ENCODE measurements at places on chromosomes 5 and 9. TPM values are rescaled to one million over a fixed set of nuclear protein-coding genes. Genes with fewer than 3 reads are reported as not detected.
A peak's percentile ranks its signal among the peaks of the same experiment; 100 is the strongest.

The GLDC gene
- 1.4 TPM for total RNA-seq

DNA sequence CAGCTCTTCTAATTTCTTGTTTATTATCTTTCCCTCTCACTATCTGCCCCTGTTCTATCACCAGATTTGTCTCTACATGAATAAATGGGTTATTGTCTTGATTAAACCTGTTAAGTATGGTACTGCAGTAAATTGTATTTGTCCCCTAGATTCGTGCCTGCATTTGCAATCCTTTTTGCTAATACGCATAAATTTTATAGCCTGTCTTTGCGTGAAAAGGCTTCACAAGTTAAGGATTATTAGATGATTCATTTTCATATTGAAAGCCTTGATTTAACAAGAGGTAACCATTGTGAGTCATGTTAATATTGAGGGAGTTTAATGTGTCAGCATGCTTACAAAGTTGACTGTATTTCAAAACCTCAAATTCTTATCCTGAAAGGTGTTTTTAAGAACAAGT is 204.6 kb downstream of the PCSK1 start:
- DNase-seq, result no peak

The CEP78 gene
- 12.0 TPM for total RNA-seq

DNA sequence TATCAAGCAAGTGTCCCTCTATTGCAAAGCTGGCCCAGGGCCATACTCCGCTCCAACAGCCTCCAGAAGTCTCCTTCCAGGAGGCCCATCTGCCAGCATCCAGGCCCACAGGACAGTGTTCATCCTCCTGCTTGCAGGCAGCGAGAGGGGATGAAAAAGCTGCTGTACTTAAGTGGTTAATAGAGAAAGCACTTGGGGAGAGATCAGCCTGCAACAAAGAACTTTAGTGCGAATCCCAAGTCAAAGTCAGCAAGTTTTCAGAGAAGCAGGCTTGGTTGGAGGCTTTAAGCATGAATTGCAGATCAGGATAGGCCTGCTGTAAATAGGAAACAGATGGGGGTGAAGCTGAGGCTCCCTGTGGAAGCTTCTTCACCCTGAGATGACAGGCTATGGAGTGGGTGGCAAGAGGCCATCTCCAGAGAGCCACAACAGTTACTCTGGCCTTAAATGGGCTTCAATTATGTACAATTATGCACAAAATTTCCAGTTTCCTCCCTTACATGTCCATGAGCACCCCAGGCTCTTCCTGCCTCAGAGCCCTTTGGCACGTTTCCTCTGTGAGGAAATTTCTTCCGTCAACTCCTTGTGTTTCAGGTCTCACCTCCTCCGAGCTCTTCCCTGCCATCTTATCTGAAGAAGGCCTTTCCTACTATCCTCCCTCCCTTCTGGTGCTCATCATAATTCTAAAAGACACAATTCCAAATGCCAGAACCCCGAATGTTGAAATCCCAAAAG is 98.0 kb upstream of the NR3C1 start:
- DNase-seq, result no peak

The NIPAL4 gene
- 0.06 TPM for total RNA-seq

The SPAAR gene
- total RNA-seq, result 3.3 TPM

GRCh38 chr9:136791516-136792276 is 552 bp downstream of the TMEM141 start:
- peak; percentile 81 for DNase-seq

The TXN gene
- total RNA-seq, result 27.2 TPM

- DNase-seq, result no peak
Measured at GRCh38 chr5:78601559-78602314, 46.8 kb downstream of the LHFPL2 start.

DNA sequence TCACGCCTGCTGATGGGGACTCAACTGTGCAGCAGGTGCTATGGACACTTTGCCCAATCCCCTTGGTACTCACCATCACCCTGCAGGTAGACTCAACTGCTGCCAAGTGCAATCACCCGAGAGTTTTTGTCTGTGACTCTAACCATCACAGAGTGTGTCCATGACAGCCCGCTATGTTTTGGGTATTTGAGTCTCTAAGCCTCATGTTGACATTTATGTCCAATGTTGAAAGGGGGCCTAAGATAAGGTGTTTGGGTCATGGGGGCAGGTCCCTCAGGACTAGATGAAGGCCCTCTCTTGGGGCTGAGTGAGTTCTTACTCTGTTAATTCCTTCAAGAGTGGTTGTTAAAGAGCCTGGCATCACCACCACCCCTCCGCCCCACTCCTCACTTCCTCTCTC is 44.1 kb upstream of the GABRP start:
- DNase-seq, result no peak

The TRUB2 gene
- 7.5 TPM for total RNA-seq

DNA sequence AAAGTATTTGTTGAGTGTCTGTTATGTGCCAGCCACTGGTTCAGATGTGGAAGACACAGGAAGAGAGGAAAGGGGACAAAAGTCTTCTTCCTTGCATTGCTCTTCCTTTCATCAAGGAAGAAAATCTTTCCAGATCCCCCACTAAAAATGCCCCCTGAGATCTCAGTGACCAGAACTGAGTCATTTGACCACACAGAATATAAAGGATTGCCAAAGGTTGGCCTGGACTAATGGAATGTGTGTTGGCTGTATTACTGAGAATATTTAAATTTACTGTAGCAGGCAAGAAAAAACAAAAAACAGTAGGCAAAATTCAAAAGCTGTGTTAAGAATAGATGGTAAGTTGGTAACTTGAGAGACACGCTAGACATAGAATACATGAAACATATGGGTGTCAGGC is 10.0 kb upstream of the SEPTIN8 start:
- no peak for DNase-seq

The ANKRD55 gene
- total RNA-seq, result 0.23 TPM

- DNase-seq, result peak; percentile 81
Measured at GRCh38 chr5:170278611-170279458, 18.7 kb downstream of the LCP2 start.

The NMUR2 gene
- total RNA-seq, result not detected

DNA sequence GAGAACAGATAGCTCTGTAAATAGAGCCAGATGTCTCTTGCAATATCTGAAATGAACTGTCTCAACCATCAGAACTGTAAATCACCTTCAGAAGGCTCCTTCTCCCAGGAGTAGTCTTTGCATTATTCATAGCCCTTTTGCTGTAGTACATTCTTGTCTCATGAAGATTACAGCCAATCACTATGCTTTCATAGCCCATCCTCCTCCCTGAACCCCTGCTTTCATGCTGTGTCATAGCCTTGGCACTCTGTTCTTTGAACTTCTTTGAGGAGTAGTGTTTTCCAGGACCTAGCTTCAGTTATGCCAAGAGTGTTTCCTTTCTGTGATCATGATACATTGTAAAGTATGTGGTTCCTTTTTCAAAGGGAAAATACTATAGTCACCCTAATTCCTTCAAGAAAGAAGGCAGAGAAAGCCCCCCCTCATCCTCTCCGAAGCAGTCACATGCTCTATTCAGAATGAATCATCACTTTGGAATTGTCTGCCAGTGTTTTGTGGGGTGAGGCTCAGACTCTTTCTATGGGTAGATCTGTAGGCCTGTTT is 61.1 kb downstream of the GRIA1 start:
- DNase-seq, result peak; percentile 22

DNA sequence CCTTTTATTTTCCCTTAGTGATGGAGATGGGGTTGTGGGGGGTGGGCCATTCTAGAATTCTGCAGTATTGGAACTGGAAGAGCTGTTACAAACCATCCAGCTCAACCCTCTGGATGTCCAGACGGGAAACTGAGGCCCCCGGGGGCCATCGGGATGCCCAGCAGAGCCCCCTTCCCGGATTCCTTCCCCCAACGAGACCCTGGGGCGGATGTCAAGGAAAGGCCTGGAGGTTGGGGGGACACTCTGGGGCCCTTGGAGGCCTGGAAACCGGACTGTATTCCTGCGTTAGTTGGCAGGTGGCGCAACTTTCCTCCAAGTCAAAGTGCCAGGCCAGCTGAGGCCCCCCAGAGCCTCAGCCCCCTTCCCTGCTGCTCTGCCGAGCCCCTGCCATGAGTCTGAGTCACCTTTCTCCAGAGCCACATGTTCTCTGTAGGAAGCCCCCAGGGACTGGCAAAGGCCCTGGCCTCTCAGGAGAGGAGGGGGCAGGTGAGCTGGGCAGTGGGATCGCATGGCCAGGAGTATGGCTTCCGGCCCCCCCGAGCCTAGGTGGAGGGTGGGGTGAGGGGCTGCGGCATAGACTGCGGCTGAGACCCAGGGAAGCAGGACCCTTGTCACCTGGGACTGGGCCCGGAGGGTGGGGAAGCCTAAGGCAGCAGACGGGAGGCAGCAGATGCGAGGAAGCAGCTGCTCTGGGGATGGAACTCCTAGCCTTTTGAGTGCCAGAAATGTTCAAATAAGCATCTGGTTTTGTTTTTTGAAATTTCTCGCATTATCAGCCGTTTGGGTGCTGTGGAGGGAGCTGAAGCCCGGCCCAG is 17.8 kb upstream of the FIBCD1 start:
- DNase-seq, result no peak

The ACTBL2 gene
- total RNA-seq, result not detected

DNA sequence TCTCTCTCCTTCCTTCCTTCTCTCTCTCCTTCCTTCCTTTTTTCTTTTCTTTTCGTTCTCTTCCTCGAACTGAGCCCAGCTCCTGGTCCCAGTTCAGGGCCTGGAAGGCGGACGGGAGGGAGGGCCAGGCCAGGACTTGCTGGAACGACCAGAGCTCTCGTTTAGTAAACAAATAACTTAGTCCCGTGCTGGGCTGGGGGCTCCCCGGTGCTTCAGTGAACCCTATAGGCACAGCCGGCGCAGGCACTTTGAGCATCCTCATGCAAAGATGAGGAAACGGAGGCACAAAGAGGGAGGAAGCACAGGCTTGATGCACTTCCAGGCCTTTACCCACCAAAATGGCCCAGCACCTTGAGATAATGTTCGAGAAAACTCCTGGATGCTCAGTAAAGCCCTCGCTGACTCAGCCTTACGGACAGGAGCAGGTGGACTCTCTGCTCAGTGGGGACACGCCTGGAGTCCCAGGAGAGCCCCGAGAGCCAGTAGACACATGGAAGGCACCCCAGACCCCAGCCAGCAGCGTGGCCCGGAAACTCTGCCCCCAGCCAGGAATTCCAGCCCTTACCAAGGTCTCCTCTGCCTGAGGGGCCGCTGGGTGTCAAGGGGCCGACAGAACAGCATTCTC is 18.8 kb downstream of the FAM163B start:
- no peak for DNase-seq
